ENCODE measurements at places on chromosomes 13 and 19. TPM values are rescaled to one million over a fixed set of nuclear protein-coding genes. Genes with fewer than 3 reads are reported as not detected.

GRCh38 chr13:20375871-20376270 lies 143.8 kb upstream of the GJB6 start:
- no peak for DNase-seq

DNA sequence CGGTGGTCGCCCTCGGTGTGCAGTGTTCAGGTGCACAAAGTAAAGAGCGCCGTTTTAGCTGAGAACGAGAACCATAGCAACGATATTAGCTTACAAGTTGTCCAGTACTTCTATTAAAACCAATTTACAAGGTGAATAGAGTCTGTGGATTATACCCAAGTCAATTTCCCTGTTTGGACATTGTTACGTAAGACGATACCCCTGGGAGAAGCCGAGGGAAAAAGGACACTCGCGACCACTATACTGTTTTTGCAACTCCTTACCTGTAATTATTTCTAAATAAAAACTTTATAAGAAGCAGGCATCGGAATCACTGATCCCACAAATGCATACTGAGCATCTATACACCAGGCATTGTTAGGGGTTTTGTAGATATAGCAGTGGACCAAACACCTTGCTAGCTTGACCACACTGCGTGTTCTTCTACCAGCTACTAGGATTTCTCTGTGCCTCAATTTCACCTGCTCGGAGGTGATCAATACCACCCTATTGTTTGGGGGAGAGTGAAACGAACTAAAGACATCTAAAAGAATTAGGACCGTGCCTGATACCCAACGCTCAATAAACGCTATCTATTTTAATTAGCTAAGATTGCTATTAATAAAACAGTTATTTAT lies 488 bp upstream of the EEF2 start:
- no peak for DNase-seq

GRCh38 chr13:109787135-109787954 lies 962 bp upstream of the IRS2 start:
- peak; percentile 55 for DNase-seq

GRCh38 chr13:27644302-27644701 lies 22.6 kb downstream of the POLR1D start:
- DNase-seq: no peak

DNA sequence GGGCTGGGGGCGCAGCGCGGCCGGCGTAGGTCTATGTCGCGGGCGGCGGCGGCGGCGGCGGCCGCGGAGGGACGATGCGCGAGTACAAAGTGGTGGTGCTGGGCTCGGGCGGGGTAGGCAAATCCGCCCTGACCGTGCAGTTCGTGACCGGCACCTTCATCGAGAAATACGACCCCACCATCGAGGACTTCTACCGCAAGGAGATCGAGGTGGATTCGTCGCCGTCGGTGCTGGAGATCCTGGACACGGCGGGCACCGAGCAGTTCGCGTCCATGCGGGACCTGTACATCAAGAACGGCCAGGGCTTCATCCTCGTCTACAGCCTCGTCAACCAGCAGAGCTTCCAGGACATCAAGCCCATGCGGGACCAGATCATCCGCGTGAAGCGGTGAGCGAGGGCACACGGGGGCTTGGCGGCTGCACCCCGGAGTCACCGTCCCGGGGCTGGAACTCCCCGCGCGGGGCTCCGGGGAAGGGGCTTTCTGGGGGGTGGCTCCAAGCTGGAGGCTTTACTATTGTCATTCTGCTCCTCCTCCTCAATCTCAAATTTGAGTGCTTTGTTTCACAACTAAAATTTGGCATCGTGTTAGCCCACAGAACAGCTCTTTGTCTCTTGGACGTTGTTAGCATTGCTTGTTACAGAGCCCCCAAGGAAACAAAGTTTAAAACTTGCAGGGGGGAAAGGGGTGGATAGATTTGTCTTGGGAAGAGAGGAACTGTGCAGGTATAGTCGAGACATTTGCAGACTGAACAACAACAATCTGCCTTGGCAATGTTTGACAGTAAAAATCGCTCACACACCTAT lies 630 bp downstream of the RAP2A start:
- DNase-seq: peak; percentile 39

DNA sequence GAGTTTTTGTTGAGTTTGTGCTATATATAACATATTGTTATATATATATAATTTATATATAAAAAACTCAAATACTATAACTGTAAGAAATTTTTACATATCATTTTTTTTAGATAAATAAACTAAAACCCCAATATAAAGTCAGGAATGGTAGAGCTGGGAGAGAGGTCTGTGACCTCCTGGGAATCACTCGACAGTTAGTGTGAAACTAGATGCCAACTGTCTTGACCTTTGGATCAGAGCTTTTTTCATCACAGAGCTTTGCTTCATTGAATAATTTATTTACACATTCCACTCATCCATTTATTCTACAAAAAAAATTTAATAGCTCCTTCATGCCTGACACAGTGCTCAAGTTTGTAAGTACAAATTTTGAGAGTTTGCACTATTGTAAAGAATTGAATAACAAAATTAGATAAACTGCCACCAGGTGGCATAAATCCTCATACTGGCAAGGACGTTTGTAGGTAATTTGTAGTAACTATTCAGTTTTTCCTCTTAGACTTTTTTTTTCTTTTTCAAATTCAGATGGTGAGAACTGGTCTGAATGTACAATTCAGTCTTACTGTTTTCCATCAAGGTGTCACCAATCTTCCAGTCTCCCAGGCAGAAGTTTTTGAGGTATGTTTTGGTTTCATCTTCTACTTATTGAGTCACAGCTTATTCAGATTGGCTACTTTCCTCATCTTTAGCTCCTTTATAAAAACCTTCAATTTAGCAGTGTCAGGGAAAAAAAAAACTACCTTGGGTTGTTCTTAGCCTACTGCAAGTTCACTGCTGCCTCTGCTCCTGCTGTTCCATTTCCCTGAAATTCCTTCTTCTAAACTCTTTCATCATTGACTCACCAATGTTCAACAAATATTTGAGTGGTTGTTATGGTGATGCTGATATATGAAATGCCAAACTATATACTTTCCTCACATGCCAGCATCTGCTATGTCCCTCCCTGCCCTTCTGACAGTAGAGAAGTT lies 28.7 kb downstream of the LACC1 start:
- no peak for DNase-seq

DNA sequence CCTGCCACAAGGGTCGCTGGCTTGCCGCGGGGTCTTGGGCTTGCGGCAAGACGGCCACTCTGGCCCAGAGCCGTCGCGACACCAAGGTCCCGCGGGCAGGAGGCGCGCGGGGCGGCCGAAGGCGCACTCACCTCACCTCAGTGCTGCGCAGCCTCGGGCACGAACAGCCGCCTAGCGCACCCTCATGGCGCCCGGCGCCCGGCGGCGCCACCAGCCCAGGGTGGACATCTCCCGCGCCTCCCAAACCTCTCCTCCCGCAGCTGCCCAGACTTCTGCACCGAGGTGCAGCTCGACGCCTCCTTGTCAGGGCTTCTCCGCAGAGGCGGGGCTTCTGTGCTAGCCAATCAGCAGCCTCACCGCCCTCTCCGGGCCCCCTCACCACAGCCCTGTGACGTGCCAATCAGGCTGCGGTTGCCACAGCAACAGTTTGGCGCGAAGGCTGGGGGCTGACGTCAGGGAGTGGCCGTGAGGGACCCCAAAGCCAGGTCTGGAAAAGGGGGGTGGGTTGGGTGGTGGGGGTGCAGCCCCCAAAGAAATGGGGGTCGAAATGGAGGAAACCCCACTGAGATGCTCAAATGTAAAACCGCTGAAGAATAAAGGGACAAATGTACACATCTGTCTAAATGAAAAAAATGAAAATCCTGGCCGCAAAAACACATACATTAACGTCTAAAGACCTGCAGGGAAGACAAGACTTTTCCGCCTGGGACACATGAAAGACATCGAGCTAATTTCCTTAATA lies at the start of the genes PEG3 and ZIM2:
PEG3 (minus strand) TSS at position 276 of the 742 bp plus-strand sequence. CDS start 16,071 bp downstream, outside the sequence.
ZIM2 (minus strand) TSS at position 276 of the 742 bp plus-strand sequence. CDS start 16,449 bp downstream, outside the sequence.
- DNase-seq: peak; percentile 84

GRCh38 chr19:23305555-23305954 lies 55.4 kb upstream of the ZNF724 start:
- DNase-seq: no peak

DNA sequence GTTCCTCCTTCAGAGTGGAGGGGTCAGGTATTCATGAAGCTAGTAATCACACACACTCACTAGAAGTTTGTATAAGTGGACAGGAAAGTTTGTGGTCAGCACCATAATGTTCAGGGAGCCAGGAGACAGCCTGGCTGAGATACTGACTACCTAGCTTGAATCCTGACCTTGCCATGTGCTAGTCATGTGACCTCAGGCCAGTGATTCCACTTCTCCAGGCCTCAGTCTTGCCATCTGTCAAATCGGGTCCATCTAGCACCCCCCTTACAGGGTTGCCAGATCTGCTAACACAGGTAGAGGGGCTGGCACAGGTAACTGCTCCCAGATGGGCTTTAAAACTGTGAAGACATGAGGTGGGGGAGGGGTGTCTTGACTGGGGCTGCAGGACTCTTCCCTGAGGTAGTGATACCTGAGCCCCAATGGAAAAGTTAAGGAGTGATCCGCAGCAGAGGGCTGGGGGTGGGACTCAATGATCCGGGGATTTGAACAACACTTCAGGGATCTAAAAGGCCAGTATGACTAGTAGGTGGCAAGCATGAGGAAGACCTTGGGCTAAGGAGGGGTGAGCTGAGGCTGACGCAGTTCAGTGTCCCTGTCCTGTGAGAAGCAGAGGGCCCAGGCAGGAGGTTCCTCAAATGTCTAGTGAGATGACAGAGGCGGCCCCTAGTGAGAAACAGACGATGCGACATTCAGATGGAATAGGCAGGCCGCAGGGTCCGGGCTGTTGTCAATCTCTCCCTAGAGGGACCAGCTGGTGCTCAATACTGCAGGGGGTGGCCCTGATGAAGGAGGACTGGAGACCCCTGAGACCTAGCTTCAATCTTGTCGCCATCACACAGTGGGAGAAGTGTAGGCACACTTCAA lies 8.5 kb downstream of the ACTMAP start:
- no peak for DNase-seq

TMEM150B gene
- not detected for total RNA-seq

HS6ST3 gene
- total RNA-seq: 5.8 TPM

LILRA2 gene
- total RNA-seq: 1.4 TPM

MEDAG gene
- total RNA-seq: 58.7 TPM

JUNB gene
- total RNA-seq: 393 TPM

NPAS1 gene
- total RNA-seq: 0.71 TPM
